ENCODE measurements at places on chromosomes 5 and 9.

GRCh38 chr5:53027913-53028312 lies 38.8 kb downstream of the ITGA2 start:
- peak; percentile 78 for DNase-seq

- peak; percentile 80 for DNase-seq
Observed at GRCh38 chr9:33452828-33453271, 5.5 kb upstream of the AQP3 start.

DNA sequence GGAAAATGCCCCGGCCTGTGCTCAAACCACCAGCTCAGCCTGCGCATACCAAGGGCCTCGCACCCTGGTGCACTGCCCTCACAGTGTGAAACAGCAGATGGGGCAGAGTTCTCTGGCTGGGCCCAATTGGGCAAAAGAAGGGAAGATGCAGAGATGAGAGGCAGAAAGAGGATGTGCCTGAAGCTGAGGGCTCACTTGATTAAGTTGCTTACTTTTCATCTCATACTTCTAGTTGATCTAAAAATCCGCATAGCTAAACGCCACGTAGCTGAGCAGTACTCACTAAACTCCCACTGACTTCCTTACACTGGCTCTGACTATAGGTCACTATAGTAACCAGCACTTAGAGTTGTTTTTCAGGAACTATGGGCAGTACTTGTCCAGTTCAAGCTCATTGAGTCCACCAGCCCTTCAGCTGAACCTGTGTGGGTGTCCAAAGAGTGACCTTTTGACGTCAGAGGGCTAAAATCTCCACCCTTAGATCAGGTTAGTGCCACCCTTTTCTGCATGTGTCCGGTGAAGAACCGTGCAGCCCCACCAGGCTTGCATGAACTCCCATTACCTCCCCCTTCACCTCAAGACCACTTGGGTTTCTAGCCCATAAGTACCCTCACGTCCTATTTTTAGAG lies 215.2 kb downstream of the AUH start:
- no peak for DNase-seq

GRCh38 chr5:111756581-111757354 lies at the start of gene NREP:
Gene NREP, minus strand, starts transcription at chr5:111757194. Its CDS starts 1,422 bp downstream, at chr5:111755772.
- DNase-seq = peak; percentile 49

Measured in HCEC 1CT (cell line).